ENCODE measurements at places on chromosomes 12 and 14.

GRCh38 chr14:102998393-102998792 is 59.0 kb downstream of the CDC42BPB start:
- DNase-seq = no peak

GRCh38 chr14:58994130-58994529 is 194.3 kb upstream of the DAAM1 start:
- DNase-seq = no peak

DNA sequence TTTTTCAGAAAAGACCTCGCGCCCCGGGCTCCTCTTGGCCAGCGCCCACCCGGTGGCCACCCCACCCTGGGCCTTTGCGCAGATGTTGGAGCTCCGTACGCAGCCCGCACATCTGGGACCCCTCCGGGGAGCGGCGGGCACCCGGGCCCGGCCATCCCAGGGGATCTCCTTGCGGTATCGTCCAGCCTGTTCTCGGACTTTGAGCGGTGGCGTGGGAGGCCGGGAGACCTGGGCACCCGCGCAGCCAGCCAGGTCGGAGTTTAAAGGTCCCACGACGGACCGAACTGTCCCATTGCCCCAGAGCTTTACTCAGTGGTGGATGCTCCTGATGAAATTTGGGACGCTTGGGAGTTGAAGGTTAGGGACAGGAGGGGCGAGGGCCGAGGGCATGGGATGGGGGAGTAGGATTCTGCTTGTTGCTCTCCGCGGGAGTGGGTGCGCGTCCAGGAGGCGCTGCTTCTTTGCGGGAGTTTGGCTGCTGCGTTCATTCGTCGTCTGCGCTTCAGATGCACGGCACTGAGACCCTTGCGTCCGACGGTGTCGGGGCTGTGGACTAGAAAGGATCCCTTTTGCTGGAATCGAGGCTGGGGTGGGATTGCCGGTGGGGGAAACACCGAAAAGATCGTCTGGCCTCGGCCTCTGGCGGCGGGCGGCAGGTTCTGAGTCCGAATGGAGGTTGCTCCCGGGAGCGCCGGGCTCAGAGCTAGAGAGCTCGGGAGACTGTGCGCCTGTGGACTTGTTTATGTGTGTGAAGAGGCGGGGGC is 1.4 kb downstream of the NTF3 start:
- peak; percentile 30 for DNase-seq

- no peak for DNase-seq
Measured at GRCh38 chr12:122979001-122979907, 1.2 kb upstream of the ARL6IP4 start.

GRCh38 chr14:94769391-94770250 is at the start of gene GSC:
Gene GSC (minus strand): TSS chr14:94770113. CDS start chr14:94770015, 98 bp downstream.
- peak; percentile 29 for DNase-seq
